ENCODE measurements at places on chromosomes 1 and 21.

- DNase-seq = no peak
Observed at GRCh38 chr21:17536381-17536780, 23.5 kb downstream of the CXADR start.

GRCh38 chr1:96474985-96475743 is 246.4 kb upstream of the PTBP2 start:
- DNase-seq = no peak

GRCh38 chr1:7552402-7552801 is 218.7 kb upstream of the VAMP3 start:
- DNase-seq = no peak

GRCh38 chr1:205124726-205125125 is 2.9 kb upstream of the RBBP5 start:
- DNase-seq = no peak

DNA sequence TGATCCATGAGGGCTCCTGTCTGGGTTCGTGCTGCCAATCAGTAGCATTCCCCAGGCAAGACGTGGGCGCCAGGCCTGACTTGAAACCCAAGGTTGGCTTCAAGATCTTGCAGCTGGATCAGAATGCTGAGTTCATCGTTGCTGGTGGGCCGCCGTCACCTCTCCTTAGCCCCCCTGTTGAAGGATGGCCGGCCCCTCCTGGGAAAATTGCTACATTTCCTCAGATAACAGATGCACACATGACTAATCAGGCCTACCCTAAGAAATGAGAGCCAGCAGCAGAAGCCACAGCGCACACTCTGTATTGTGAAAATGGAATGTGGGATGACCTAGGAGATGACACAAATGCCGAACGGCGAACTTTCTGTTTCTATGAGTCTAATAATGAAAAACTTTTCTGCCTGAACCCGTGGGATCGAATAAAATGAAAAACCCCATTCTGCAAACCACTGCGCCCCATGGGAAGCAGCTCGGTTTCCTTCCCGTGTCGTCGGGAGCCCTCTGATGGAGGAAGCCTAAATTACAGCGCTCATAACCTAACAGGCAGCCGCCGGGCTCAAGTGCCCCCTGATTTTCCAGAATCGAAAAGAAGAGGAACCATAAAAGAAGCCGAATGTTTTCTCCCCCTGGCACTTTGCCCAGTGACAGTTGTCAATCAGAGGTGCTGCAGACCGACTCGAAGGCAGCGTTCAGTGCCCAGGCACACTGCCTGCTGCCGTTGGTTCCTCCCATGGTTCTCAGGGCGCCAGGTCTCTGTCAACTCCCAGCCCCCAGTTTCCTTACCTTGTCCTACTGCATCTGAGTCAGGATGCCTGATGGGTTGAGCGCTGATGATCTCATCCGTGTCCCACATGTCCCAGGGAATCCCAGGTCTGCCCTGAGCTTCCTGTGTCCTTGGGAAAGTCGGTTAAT is 38.2 kb upstream of the H6PD start:
- peak; percentile 56 for DNase-seq
